ENCODE measurements at places on chromosomes 2 and 18.

DNA sequence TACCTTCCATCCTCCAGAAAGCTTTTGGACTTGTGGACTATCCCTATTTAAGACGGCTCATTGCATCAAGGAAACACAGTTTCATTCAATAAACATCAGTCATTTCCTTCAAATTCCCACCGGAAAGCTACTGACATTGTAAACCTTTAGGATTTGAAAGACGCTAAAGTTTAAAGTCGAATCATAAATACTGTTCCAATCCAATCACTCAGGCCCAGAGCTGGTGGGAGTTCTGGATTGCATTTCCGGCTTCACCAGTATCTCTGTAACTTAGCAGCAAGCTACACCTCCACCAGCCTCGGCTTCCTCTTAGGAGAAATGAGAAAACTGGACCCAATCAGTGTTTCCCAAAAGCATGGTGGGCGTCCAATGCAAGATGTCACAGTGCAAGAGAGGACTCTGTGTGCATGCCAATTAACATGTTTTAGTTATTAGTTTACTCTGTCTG is 1.6 kb downstream of the WDFY1 start:
- no peak for DNase-seq

- DNase-seq, result no peak
These were observed 8.9 kb downstream of the PSD4 start for GRCh38 chr2:113182471-113183260.

- no peak for DNase-seq
These were observed 167.6 kb upstream of the FN1 start for GRCh38 chr2:215603440-215603839.

DNA sequence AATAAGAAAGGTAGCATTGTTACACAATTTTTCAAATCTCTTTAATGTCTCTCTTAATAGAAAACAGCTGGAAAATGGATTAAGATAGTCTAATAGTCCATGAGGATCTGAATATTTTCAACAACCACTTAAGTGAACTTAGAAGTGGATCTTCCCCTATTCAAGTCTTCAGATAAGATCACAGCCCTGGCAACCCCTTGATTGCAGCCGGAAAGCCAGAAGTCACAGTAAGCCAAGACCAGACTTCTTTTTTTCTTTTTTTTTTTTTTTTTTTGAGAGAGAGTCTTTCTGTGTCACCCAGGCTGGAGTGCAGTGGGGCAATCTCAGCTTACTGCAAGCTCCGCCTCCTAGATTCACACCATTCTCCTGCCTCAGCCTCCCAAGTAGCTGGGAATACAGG is 18.6 kb upstream of the ZC3H15 start:
- DNase-seq, result no peak

GRCh38 chr2:201205515-201205849 is 22.5 kb downstream of the CASP10 start:
- DNase-seq, result no peak

DNA sequence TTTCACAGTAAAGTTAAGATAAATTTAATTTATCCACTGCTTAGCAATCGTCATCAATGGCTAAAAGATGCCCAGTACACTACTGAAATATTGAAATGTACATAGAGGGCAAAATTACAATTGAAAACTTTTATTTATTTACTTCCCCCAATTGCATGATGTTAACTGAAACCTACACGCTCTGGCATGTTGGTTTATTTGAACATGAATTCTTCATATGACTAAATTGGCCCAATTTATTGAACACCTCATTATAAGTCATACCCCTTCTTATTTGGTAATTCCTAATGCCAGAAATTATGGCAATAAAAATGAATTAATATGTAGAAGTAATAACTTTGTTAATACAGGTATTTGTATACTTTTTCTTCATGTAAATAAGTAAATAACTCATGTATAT is 183.0 kb upstream of the ZC3H15 start:
- no peak for DNase-seq

GRCh38 chr2:100741880-100742276 is 78.1 kb upstream of the NPAS2 start:
- DNase-seq, result no peak

GRCh38 chr18:78213361-78213994 is 766.1 kb upstream of the SALL3 start:
- DNase-seq, result no peak

GRCh38 chr2:9268301-9269080 is 61.9 kb downstream of the ASAP2 start:
- DNase-seq, result no peak

GRCh38 chr2:195925120-195925519 is 143.5 kb downstream of the DNAH7 start:
- DNase-seq, result no peak

DNA sequence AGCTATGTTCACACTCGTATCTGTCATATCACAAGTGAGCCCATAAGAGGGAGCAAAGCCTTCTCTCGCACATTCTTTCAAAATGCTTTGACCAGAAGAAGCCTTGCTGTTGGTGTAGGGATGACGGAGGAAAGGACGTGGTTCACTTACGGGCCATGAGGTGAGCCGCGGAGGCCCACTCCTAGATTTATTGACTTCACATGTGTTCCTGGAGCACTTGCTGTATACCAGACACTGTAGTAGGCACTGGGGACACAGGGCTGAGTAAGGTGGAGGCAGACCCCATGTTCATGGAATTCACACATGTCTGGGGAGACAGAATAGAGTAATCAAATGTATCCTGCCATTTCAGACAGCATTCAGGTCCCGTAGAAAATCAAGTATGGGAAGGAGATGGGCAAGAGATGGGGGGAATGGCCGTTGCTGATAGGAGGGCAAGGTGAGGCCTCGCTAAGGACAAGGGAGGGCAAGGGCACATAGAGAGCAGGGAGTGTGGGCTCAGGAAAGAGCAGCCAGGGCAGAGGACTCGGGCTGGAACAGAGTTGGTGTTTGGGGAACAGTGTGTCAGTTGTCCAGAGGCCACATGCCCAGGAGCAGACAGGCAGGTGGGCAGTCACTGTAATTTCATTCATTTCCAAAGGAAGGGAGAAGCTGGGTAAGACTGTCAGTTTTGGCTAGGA is 182.2 kb downstream of the LDLRAD4 start:
- DNase-seq, result no peak

Measured in esophagus squamous epithelium (tissue), 5 donors.